ENCODE measurements at places on chromosomes 2 and 18. TPM values are rescaled to one million over a fixed set of nuclear protein-coding genes. Genes with fewer than 3 reads are reported as not detected.

The TMEM169 gene
- 1.6 TPM for total RNA-seq

The KCNG2 gene
- not detected for total RNA-seq

The LRRC30 gene
- total RNA-seq: not detected

The DPP4 gene
- total RNA-seq: 52.9 TPM

The PXDN gene
- total RNA-seq: 0.25 TPM

The NYAP2 gene
- not detected for total RNA-seq

The G6PC2 gene
- not detected for total RNA-seq

The XIRP2 gene
- not detected for total RNA-seq

The BARD1 gene
- 31.1 TPM for total RNA-seq

The YES1 gene
- total RNA-seq: 15.3 TPM

The ATL2 gene
- total RNA-seq: 55.0 TPM

The RESP18 gene
- total RNA-seq: not detected

All from activated T-cell treated with anti-CD3 and anti-CD28 coated beads, Interleukin-2, amount 50 U/mL, for 72 hours (primary cell).